ENCODE measurements at places on chromosomes 11 and 22.

DNA sequence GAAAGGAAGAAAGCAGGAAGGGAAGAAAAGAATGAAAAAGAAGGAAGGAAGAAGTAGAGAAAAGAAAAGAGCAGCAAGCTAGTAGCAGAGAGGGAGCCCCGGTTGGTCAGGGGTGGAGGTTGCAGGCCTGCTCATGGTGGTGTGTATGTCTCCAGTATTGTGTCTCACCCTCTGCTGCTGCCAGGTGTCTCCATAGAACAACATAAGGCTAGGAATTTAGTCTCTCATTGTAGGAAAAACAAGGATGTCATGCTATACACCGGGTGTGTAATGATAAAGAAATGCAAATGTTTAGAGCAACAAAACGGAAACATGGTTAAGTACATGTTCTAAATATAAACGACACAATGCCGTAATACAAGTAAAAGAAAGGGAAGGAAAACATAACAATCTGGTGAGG is 342.5 kb downstream of the NTM start:
- DNase-seq = no peak

- DNase-seq = no peak
These were observed 55.6 kb downstream of the OPCML start for GRCh38 chr11:133476570-133477250.

- DNase-seq = no peak
These were observed 443.7 kb downstream of the TBC1D22A start for GRCh38 chr22:47206164-47206563.

DNA sequence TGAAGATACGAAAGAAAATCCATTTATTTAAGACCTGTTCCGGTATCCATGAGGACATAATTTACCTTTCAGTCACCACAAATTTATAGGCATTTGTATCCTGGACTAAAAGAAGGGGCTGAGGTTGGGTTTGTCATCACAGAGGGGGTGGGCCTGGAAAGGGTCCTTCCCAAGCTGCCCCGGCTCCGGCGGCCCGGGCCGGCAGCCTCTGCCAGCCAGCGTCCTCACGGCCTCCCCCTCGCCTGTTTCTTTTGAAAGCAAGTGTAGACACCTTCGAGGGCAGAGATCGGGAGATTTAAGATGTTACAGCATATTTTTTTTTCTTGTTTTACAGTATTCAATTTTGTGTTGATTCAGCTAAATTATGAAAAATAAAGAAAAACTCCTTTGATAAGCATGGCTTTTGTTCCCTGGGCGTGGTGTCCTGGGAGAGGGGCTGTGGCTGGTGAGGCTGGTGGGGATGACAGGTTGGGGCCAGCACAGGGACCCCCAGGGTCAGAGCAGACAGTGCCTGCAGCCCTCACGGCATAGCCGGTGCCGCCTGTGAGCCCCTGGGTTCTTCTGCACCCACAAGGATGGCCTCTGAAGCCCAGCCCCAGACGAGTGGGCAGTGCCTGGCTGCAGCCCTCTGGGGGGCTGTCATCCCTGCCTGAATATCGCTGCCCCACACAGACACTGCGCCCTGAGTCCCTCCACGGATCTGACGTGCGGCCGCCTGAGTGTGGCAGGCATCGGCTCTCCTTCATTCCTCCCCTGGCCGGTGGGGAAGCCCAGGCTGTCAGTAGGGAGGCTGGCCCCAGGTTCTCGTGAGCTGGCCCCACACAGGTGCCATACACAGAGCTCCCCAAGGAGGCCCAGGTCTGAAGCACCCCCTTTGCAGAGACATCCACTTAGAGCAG is 1075.9 kb downstream of the BRD1 start:
- no peak for DNase-seq

GRCh38 chr22:47784991-47785390 is 1022.5 kb downstream of the TBC1D22A start:
- DNase-seq = no peak

DNA sequence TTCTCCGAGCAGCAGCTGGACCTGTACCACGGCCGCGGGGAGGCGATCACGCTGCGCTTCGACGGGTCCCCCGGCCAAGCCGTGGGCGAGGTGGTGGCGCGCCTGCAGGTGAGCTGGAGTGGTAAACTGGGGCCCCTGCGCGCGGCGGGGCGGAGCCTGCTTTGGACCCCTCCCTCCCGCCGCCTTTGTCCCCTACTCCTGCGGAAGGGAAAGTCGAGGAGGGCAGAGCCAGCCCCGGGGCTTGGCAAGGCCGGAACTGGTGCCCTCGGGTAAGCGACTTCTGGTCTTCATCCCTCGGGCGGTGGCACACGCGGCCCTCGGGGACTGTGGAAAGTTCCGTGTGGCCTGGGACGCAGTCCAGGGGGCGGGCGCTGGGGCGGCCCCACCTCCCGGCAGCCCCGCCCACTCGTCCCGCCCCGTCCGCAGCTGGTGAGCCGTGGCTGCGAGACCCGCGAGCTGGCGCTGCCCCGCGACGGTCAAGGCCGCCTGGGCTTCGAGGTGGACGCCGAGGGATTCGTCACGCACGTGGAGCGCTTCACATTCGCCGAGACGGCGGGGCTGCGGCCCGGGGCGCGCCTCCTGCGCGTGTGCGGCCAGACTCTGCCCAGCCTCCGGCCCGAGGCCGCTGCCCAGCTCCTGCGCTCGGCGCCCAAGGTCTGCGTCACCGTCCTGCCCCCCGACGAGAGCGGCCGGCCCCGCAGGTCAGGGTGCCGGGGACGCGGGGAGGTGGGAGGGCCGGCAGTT is 9.2 kb downstream of the SIPA1 start:
- DNase-seq = no peak

- no peak for DNase-seq
These were observed 3.1 kb upstream of the PTGDR2 start for GRCh38 chr11:60858731-60859464.

GRCh38 chr11:13045734-13046133 is 36.6 kb downstream of the RASSF10 start:
- DNase-seq = no peak

- DNase-seq = no peak
These were observed 8.4 kb upstream of the MGAT3 start for GRCh38 chr22:39448205-39449054.

DNA sequence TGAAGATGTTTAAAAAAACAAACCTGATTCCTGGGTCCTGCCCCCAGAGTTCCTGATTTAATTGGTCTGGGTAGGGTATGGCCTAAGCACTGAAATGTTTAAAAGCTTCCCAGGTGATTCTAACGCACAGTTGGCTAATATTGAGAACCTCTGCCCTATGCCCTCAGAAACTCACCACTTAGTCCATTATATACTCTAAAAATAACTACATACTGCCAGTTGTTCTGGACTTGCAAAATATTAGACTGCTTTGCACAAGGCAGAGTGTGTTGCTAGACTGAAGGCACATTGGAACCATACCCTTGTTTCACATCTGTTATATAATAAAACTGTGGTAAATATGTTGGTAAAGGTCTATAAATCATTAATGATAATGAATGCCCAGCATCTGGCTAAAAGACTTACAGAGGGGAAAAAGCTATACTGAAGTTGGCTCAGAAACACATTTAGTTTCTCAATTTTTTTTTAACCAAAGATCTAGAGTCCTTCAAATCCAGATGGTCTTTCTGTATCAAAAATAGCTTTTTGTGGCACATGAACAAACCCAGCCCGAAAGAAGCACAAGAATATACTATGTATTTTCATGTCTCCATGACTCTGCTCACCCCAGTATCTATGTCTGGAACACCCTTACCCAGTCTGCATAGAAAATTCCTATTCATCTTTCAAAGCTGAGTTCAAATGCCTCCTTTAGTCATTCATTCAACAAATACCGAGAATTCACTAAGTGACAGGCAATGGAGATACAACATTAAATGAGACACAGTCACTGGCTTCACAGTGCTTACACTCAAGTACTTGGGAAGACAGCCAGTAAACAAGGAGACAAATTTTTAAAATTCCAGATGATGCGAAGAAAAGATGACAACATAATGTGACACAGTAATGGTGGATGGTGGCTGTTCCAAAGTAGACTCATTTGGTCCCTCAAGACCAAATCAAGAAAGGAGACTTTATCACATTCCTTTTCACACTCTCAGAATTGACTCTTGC is 44.1 kb downstream of the RBFOX2 start:
- DNase-seq = no peak

DNA sequence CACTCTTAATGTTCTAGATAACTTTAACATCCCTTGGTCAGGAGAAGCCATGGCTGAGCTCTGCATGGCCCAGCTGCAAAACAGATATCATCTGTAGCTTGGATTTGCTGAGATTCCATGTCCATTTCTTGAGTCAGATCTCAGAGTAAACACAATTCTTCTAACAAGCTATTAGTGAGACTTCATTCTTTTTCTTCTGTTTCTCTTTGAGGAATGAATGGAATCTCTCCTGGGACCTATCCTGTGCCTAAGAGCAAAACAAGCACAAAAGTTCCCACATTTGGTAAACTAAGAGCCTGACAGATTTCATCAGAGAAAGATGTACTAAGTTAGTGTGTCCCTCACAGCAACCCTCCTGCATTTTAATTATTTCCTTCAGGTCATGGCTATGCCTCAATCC is 142.8 kb downstream of the MAML2 start:
- no peak for DNase-seq

- no peak for DNase-seq
These were observed 22.9 kb upstream of the A4GALT start for GRCh38 chr22:42743501-42743991.

- DNase-seq = no peak
These were observed 14.3 kb upstream of the ARFGAP3 start for GRCh38 chr22:42871146-42872050.

DNA sequence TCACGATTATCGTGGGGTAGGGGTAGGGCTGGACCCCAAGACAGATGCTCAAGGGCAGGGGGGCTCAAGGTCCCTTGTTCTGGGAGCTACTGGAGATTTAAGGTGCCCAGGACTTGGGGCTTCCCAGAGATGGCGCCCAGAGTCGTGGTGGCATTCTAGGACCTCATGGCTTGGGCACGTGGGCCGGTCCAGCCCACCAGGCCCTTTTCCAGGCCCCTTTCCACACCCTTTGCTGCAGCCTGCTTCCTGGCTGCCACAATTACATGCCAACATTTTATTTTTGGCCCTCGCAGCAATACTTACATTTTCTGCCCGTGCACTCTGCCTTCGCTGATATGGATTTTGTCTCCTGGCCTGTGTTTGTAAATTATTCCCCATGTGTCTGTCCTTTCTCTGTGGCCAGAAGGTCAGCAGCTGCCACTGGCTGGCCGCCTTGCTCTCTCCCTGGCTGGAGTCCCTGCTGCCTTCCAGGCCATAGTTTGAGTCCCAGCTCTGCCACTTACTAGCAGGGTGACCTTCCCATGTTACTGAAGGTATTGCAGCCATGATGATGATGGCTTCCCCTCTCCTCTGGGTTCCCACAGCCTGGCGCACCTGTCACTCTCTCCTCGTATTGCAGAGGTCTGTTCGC is 11.2 kb downstream of the MB start:
- no peak for DNase-seq

DNA sequence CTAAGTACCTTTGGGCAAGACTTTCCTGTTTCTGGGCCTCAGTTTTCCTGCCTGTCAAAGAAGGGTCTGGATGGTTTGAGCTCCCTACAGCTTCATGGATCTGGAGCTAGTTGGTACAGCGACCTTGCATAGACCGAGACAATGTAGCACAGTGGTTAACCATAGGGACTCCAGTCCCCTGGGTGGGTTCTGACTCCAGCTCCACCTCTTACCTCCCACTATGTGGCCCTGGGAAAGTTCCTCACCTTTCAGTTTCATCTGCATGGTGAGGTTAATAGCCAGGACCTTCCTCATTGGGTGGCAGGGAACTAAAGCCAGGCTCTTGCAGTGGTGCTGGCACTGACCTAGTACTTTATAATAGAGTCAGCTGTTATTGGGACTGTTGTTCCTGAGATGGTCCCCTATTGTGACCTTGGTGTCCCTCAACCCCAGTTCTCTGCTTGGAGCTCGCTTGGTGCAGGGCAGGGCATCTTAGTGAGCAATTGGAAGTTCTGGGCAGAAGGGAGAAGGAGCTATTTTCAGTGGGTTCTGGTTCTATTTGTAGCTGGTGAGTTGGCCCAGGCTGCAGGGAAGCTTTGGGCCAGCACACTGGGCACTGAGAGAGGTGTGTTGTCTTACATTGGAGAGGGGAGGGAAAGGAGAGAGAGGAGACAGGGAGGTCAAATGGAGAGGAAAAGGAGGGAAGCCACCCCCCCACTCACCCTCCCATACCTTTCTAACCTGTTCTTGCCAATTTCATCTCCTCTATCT is 10.7 kb upstream of the MTMR3 start:
- no peak for DNase-seq

DNA sequence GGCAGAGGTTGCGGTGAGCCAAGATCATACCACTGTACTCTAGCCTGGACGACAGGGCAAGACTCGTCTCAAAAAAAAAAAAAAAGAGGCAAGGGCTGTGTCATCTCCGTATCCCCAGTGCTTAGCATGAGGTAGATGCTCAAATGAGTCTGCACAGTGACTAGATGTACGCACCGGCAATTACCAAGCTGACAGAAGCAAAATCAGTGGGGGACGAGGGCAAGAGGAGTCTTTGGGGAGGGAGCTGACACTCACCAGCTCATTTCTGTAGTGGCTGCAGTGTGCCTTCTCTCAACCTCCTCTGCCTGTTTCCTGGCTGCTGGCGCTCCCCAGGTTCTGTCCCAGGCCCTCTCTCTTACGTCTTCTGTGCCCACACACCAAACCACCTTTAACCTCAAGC is 69.9 kb downstream of the PACSIN2 start:
- no peak for DNase-seq

- no peak for DNase-seq
These were observed 125.5 kb upstream of the PARVA start for GRCh38 chr11:12251666-12252560.

DNA sequence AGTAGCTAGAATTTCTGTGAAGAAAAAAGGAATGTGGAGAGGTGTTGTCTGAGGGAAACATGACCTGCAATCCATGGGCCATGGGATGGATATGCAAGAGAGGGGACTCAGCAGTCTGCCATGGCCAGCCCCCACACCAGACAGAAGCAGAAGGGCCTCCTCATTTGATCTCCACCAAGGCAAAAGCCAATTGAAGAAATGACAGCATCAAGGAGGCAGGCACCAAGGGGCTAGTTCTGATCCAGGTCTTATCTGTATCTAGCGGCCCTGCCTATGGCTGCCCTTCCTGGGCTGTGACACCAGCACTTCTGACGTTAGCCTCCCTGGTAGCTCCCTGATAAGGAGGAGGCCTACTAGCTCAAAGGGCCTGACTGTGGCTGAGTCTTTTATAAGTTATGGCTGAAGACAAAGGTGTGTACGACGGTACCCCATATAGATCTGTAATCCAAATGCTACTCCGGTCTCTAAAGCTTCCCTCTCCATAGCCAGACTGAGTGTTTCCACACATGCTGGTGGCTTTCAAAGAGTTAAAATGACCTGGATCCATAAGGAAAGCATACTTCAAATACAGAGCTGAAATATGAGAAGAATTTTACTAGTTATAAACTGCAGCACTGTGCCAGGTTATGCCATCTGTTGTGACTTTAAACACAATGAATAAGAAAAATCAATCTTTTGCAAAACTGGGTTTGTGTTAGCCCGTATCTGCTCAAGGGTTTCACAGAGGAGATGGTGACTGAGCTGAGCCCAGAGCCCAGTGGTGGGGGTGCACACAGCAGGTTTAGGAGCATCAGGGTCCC is 34.4 kb downstream of the HIRA start:
- DNase-seq = no peak

GRCh38 chr22:22813126-22814075 is 74.2 kb upstream of the IGLL5 start:
- no peak for DNase-seq

GRCh38 chr22:50715776-50716175 is 22.2 kb upstream of the ACR start:
- DNase-seq = no peak

GRCh38 chr11:20066783-20067156 is 93.5 kb downstream of the DBX1 start:
- no peak for DNase-seq

- no peak for DNase-seq
These were observed 93.9 kb upstream of the CD82 start for GRCh38 chr11:44471603-44472002.
